ENCODE measurements at places on chromosomes 6 and 20.

GRCh38 chr6:81063891-81064290 lies 688.6 kb downstream of the TENT5A start:
- no peak for DNase-seq

- no peak for DNase-seq
These were observed 16.6 kb upstream of the MAP7 start for GRCh38 chr6:136566851-136567250.

- no peak for DNase-seq
These were observed 762.4 kb upstream of the SLC35B3 start for GRCh38 chr6:9197726-9198125.

DNA sequence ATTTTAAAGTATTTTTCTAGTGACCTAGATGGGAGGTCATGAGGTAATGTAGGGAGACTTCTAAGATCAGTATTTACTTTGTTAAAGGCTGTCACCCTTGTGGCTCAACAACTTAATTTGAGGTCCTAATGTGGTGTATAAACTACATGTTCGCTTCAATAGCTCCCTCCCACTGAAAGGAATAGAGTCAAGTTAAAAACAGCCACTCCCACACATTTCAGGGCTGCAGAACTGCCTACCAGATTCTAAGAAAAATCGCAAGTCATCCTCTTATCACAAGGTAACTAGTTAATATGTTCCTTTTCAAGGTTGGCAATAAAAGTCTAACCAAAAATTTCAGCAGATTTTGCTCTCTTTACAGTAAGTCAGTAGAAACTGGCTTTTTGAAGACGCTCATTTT lies 15.1 kb downstream of the GSTA1 start:
- no peak for DNase-seq

- DNase-seq: no peak
These were observed 48.5 kb downstream of the RPF2 start for GRCh38 chr6:111030008-111031007.

GRCh38 chr6:41901882-41902519 lies 6.8 kb upstream of the USP49 start:
- DNase-seq: peak; percentile 75

DNA sequence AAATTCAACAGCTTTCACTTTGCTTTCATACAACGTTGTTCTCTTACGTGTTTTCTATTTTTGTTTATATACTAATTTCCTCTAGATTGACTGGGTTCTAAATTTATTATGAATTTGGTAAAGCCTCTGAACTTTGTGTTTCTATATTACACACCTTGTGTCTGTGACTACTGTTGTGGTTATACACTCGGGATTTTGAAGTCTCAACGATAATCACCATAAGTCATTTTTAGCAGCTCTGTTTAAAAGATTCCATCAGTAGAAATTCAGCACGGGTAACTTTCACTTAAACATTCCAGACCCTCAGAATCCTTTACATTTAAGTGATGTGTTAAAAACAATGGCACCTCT lies 31.8 kb upstream of the HBS1L start:
- no peak for DNase-seq

GRCh38 chr20:13295637-13296036 lies 74.6 kb downstream of the ISM1 start:
- no peak for DNase-seq

GRCh38 chr20:13186043-13186774 lies 34.9 kb upstream of the ISM1 start:
- DNase-seq: no peak

DNA sequence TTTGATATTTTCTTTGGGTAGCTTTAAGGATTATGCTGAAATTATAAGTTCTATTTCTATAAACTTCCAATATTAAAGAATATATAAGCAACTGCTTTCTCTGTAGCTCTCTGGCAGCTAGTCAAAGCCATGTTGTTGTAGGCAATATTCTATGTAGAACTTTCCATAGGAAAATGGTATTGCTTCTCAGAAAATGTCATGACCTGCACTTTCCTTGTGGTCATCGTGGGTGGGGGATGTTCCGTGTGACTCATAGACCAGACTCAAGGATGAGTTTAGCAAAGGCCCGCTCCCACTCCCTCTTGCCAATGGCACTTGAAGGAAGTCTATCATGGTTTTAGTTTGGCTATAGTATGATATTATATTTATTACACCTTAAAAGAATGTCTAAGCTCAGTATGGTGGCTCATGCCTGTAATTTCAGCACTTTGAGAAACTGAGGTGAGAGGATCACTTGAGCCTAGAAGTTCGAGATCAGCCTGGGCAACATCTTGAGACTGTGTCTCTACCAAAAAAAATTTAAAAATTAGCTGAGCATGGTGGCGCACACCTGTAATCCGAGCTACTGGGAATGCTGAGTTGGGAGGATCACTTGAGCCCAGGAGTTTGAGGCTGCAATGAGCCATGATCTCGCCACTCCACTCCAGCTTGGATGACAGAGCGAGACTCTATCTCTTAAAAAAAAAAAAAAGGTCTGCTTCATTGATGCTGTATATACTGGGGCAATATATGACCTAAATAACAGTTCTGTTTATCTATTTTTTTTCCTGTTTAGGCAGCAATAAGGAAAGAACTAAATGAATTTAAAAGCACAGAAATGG lies 36.6 kb upstream of the LTV1 start:
- DNase-seq: no peak

GRCh38 chr6:149499066-149499465 lies 14.3 kb upstream of the ZC3H12D start:
- DNase-seq: no peak

GRCh38 chr20:17298171-17298570 lies 71.3 kb downstream of the PCSK2 start:
- DNase-seq: no peak

DNA sequence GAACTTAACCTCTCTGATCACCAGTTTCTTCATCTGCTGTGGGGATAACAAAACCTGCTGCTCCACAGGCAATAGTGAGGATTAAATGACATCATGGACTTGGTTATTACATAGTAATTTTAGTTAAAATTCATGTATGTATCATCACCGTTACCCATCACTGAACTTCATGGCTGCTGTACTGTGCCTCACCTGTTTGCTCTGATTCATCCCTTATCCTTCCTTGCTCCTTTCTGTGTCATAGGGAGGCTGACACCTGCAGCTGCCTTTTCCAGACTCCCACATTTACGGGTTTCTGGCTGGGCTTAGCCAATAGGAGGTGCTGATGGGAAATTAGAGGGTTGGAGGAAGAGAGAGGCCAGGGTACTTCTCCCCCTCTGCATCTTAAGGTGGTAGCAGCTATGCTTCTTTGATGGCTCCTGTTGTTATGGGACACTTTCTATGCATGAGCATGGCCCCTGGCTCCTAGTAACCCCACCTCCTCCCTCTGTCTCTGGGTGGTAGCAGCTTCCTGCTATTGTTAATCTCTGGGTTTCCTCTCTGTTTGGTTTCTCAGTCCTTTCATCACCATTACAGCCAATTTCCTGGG lies 332.1 kb downstream of the DHX35 start:
- no peak for DNase-seq

GRCh38 chr6:36863670-36864540 lies 10.7 kb downstream of the PPIL1 start:
- no peak for DNase-seq

- no peak for DNase-seq
These were observed 55.8 kb downstream of the FGD2 start for GRCh38 chr6:37061157-37061804.

- no peak for DNase-seq
These were observed 137.9 kb upstream of the KCNG1 start for GRCh38 chr20:51160821-51161220.

GRCh38 chr20:42402455-42402854 lies 784.3 kb upstream of the CHD6 start:
- no peak for DNase-seq

DNA sequence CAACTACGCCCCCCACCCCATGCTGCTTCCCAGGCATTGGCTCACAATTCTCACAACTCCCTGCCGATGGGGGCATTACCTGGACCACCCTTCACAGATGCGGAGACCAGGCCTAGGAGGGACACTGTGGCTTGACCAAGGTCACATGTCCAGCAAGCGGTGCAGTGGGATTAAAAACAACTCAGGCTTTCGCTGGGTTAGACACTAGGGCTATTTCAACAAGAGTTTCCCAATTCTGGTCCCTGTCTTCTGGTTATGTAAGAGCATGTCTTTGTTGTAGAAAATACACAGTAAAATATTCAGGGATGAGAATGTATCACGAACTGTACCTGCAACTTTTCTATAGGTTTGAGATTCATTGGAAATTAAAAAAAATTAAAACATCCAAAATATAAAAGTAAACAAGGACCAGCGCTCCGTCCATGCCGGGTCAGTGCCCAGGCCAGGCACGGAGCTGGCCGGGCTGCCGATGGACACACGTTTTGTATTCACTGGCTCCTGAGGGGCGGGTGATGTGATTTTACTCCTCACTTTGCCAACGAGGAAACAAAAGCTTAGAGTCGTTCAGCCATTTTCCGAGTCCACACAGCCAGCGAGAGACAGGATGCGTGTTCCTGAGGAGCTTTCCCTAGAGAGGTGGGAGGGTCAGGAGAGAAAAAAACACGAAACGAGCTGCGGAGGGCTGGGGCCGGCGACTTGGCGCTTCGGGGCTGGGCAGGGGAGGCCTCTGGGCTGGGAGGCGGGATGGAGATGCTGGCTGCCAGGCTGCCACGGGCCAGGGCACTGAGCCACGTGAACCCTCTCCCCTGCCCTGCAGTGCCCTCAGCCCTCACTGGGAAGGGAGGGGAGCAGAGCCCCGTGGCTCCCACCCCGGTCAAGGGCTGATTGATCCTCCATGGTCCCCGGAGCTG lies 17.1 kb upstream of the VSTM2L start:
- DNase-seq: no peak

- no peak for DNase-seq
These were observed 47.3 kb downstream of the ATP9A start for GRCh38 chr20:51720854-51721253.

GRCh38 chr6:138655828-138656227 lies 117.7 kb upstream of the CCDC28A start:
- DNase-seq: no peak

GRCh38 chr6:169883316-169883715 lies 131.9 kb downstream of the ERMARD start:
- DNase-seq: no peak

DNA sequence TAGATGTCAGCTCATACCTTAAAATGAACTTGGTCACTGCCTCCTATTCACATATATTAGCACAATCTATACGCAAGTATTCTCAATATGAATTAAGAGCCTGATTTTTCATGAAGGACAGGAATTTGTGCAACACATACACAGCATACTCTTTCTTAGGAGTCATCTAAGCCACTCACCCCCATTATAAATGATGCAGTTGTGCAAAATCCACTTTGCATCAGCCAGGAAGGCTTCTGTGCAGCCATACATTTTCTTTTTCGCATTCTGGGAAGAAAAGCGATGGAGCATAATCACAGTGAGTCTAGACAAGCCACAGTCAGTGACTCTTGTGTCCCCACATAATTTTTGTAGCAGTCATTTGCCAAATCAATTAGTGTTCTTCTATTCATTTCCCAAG lies 66.5 kb downstream of the ZMYND8 start:
- DNase-seq: no peak

GRCh38 chr6:137798846-137799245 lies 68.2 kb upstream of the TNFAIP3 start:
- DNase-seq: peak; percentile 36

DNA sequence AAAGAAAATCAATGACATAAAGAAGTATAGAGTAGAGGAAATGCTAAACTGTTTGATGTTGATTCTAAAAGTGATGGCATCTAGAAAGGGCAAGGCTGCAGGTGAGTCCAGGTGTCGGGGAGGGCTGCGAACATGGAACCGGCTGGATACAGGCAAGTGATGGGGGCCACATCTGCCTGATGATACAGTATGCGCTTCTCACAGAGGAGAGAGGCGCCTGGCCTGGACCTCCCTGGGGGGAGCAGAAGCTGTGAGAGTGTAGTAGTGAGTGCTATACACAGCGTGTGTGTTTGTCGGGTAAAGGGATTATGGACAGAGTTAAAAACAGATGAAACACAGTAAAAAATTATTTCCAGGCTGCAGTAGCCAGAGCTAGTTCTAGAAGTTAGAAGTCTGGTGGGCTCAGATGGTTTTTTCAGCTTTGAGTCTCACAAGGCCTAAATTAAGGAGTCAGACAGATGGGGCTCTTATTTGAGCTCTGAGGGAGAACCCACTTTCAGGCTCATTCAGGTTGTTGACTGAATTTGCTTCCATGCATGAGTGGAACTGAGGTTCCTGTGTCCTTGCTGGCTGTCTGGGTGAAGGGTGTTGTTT lies 195.8 kb upstream of the ARG1 start:
- DNase-seq: no peak

Measured in CD4-positive, alpha-beta T cell treated with Interleukin-21 for 1 hour (primary cell).